Epithelial cell of prostate (primary cell): ENCODE measurements at places on chromosomes 1 and 21.

GRCh38 chr1:65189576-65190115 lies 41.6 kb downstream of the AK4 start:
- DNase-seq = no peak

GRCh38 chr1:158101927-158102326 lies 78.8 kb upstream of the CD1D start:
- peak; percentile 41 for DNase-seq

DNA sequence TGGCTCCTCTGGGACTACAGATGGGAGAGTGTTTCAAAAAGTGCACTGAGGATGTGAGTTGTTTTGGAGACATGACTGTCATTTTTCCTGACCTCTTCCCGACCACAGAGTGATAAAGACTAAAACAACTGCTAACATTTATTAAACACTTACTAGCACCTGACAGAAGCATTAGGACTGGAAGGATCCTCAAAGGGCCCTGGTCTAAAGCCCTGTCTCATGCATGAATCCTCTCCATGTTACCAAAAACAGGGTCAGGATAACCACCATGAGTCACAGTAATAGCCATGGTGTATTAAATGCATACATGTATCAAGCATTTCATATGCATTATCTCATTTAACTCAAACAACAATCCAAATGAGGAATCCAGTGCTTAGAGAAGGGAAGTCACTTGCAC lies 11.5 kb downstream of the CYB5RL start:
- no peak for DNase-seq

DNA sequence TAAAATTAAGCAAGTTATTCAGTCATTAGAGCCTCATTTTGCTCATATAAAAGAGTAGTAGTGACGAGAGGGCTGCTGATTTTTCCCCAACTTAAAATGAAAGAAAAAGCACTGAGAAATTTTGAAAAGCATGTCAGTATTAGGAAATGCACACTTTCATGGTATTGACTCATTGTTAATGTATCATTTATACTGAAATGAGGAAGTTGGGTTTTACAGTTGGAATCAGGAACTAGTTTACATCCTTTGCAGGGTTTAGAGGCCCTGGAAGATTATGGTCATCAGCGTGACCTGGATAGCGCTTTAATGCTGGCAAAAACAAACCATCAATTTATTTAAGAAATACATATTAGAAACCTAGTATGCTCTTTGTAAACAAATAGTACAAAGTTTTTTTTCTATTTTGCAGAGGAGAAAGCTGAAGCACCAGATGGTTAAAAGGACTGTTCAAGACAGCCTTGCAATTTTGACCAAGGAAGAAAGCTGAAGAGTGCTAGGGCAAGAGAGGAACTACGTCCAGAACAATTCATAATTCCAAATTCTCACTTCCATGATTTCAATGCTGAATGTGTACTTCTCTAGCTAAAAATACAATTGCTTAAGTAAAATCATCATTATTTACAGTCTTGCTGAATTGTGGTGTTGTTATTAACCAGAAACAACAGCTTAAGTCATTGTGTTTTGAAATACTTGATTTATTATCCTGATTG lies 94.8 kb upstream of the SGIP1 start:
- no peak for DNase-seq

DNA sequence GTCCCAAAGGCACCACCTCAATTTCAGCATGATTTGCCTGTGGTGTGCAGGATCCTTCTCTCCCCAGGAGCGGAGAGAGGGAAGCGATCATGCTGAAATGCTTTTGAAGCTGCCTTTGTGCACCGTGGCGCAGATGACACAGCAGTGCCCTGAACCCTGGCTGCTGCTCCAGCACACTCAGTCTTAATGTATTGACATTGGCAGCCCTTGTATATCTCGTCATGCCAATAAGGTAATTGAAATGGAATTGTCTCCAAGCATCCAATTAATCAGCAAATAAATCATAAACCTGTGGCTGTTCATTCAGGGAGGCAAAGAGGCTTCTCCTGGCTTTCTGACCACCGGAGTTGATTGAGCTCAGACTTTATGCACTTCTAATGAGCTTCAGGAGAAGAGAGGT lies 139.8 kb downstream of the KAZN start:
- peak; percentile 52 for DNase-seq

GRCh38 chr21:14259747-14260146 lies 43.8 kb downstream of the RBM11 start:
- no peak for DNase-seq

- DNase-seq = no peak
Measured at GRCh38 chr1:243705585-243705984, 144.5 kb downstream of the AKT3 start.

GRCh38 chr1:33615546-33615945 lies 143.1 kb downstream of the ZSCAN20 start:
- no peak for DNase-seq
